Stimulated activated effector memory CD8-positive, alpha-beta T cell treated with anti-CD3 and anti-CD28 coated beads, Interleukin-12 subunit alpha, Interleukin-12 subunit beta, amount 100 ng/mL, for 72 hours (primary cell): ENCODE measurements at places on chromosomes 7 and 10.

DNA sequence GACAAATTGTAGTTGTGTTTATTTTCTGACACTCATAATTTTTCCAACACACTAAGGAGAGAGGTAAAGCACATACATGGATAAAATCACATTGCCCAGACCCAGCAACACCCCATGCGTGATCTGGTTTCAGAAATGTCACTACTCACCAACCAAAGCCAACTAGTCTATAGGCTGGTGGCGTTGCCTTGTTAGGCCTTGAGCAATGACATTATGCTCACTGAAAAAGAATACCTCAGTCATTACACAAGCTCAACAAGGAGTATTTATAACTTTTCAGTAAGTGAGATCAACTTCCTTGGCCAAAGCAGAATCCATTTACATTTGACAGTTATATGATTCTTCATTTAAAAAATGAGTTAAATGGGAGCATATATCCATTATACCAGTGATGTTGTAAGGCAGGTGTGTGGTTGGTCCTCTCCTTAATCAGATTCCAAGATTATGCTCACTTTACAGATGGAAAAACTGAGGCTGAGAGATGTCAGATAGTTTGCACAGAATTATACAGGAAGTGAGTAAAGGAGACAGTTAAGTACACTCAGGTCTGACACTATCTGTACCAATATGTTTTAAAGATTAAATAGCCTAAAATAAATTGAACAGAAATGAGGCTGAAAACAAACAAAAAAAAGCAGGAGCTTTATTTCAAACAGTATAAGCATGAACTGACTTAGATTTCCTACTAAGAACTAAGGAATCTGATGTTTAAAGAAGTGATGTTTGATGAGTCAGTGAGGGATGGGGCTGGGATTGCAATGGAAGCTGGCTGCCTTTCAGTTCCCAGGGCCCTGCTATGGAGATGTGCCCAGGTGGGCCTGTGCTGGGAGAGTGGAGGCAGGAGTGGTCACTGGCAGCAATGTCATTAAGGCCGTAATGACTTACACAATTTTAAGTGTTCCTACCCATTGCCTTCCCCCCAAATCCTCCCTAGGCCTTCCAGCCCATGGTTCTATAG, 118.3 kb downstream of the RAPGEF5 start:
- DNase-seq, result no peak

DNA sequence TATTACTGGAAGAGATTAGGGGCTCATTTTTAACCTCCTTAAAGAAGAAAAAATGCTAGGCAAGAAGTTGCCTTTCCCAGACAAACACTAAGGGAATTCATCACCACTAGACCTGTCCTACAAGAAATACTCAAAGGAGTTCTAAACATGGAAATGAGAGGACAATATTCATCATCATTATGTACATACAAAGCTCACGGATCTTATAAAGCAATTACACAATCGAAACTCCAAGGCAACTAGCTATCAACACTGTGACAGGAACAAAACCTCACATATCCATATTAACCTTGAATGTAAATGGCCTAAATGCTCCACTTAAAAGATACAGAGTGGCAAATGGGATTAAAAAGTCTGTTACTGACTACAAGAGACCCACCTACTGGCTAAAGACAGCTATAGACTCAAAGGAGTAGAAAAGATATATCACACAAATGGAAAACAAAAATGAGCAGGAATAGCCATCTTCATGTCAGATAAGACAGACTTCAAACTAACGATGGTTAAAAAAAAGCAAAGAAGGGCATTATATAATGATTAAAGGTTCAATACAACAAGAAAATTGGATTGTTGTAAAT, 246.6 kb downstream of the ADRA2A start:
- no peak for DNase-seq

DNA sequence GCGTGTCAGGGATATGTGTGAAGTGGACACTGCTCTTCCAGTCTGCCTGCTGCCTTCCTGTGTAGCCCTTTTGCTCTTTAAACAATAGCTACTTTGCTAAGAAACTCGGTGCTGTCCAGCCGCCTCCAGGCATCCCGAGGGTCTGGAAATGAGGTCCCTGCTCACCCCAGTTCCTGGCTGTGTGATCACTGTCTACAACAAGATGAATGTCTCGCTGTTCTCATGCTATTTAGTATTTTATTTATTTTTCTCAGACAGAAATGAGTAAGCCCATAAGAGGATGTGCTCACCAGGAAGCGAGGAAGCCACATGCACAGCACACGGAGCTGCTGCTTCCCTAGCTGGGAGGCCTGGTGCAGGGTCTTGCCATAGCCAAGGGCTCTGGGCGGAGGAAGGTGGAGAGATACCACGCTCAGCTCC, 167.0 kb upstream of the PITRM1 start:
- no peak for DNase-seq

DNA sequence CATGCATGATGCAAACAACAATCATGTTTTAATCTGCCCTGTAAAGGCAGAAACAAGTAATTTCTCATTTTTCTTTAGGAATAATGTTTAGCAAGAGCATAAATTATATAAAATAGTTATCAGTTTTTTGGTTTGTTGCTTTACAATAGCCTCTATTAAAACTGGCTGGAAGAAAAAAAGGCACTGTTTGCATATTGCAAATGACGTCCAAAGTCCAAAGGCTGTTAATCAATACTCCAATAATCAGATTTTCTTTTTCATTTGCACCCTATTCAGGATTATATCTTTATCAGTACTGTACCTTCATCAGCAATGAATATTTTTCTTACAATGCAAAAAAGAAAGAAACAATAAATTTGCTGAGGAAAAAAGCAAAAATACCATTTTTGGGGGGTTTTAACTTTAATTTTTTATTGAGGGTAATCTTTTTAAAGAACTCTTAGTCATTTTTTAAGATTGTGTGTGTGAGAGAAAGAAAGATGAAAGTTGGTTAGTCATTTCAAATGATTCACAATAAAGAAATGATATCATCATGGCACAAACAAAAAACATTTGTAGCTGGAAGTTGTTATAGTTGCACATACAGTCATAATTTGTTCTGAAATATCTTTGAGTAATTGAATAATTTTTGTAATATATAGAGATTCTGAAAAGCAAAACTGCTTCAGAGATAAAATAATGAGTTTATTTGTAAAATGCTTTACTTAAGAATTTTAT, 44.4 kb upstream of the AKR1C2 start:
- no peak for DNase-seq

GRCh38 chr10:62182595-62182994, 86.0 kb downstream of the RTKN2 start:
- no peak for DNase-seq

GRCh38 chr10:115944538-115944937, 328.5 kb downstream of the GFRA1 start:
- no peak for DNase-seq

- DNase-seq, result no peak
Observed at GRCh38 chr7:149732111-149732561, 41.3 kb downstream of the ZNF467 start.

- no peak for DNase-seq
Observed at GRCh38 chr7:87882151-87882937, 6.1 kb downstream of the DBF4 start.

DNA sequence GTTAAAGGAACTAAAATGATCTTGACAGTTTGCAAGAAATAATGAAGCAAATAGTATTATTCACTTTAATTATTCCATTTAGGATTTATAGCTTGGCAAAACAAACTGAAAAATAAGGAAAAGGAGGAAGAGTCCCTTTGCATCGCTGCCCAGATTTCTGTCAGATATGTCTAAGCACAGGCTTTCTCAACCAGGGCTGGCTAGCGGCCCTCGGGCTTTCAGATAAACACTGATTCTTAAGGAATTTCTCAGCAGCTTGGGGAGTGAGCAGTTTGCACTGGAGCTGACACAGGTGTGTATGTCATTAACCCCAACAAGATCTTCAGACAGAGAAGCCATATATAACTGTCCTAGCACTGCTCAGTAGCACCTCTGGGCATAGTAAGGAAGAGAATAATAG, 47.9 kb upstream of the SEMA3D start:
- DNase-seq, result no peak
